GM23338 (cell line): ENCODE measurements at places on chromosomes 1 and 21.
A peak's percentile ranks its signal among the peaks of the same experiment; 100 is the strongest.

DNA sequence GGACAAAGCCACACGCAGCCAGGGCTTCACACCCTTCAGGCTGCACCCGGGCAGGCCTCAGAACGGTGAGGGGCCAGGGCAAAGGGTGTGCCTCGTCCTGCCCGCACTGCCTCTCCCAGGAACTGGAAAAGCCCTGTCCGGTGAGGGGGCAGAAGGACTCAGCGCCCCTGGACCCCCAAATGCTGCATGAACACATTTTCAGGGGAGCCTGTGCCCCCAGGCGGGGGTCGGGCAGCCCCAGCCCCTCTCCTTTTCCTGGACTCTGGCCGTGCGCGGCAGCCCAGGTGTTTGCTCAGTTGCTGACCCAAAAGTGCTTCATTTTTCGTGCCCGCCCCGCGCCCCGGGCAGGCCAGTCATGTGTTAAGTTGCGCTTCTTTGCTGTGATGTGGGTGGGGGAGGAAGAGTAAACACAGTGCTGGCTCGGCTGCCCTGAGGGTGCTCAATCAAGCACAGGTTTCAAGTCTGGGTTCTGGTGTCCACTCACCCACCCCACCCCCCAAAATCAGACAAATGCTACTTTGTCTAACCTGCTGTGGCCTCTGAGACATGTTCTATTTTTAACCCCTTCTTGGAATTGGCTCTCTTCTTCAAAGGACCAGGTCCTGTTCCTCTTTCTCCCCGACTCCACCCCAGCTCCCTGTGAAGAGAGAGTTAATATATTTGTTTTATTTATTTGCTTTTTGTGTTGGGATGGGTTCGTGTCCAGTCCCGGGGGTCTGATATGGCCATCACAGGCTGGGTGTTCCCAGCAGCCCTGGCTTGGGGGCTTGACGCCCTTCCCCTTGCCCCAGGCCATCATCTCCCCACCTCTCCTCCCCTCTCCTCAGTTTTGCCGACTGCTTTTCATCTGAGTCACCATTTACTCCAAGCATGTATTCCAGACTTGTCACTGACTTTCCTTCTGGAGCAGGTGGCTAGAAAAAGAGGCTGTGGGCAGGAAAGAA lies 8.1 kb downstream of the PSRC1 start:
- H3K4me1 ChIP-seq: peaks cover 16% of the 10 kb centered on the region
- H3K4me3 ChIP-seq: no peak overlapping the region
- H3K27ac ChIP-seq: peak overlapping the region; percentile 72; the same call in 1 of the 2 replicates
- no peak for DNase-seq
- peaks cover 7% of the 10 kb centered on the region; the same call in 1 of the 2 replicates for H3K36me3 ChIP-seq

DNA sequence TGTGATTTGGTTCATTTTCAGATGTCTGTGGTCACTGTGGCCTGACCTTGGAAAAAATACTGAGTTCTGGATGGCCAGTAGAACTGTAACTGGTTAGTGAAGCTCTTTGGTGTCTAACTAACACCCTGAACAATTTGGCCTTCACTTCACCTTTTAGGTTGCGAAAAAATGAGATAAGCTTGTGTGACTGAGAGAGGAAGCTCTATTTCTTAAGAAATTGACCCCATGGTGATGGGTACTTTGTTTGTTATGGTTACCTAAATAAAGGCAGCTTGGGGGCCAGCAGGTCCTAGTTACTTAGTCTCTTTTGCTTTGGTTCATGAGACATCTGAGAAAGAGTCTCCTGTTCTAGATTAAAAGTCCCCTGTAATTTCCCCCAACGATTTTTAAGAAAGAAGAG lies 181.6 kb downstream of the ZNF326 start:
- H3K27me3 ChIP-seq: no peaks in the 10 kb centered on the region
- H3K36me3 ChIP-seq: no peaks in the 10 kb centered on the region
- no peak overlapping the region for H3K27ac ChIP-seq
- peak; percentile 37 for DNase-seq
- H3K4me1 ChIP-seq: peaks cover under 1% of the 10 kb centered on the region; the same call in 1 of the 2 replicates

DNA sequence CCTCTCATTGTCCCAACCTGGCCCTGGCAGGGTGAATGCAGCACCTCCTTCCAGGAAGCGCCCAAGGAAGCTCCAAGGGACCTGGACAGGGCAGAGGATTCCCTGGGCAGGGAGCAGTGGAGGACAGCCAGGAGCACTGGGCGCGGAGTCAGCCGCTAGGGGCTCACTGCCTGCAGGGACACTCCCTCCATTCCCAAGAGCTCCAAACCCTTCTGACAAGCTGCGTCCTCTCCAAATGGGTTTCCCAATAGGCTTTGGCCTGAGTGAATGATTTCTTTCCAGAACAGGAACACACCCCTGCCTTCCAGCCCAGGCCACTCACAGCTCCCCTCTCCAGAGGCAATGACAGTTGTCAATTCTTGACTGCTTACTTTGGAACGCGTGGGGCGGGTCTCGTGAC lies 128.5 kb upstream of the EDN2 start:
- no peak overlapping the region for H3K27ac ChIP-seq
- H3K36me3 ChIP-seq: no peaks in the 10 kb centered on the region
- no peaks in the 10 kb centered on the region for H3K27me3 ChIP-seq
- no peak overlapping the region for H3K4me3 ChIP-seq
- no peaks in the 10 kb centered on the region for H3K4me1 ChIP-seq

GRCh38 chr1:219380463-219380862 lies 206.8 kb downstream of the LYPLAL1 start:
- no peak overlapping the region for H3K27ac ChIP-seq
- no peaks in the 10 kb centered on the region for H3K36me3 ChIP-seq
- no peak for DNase-seq

DNA sequence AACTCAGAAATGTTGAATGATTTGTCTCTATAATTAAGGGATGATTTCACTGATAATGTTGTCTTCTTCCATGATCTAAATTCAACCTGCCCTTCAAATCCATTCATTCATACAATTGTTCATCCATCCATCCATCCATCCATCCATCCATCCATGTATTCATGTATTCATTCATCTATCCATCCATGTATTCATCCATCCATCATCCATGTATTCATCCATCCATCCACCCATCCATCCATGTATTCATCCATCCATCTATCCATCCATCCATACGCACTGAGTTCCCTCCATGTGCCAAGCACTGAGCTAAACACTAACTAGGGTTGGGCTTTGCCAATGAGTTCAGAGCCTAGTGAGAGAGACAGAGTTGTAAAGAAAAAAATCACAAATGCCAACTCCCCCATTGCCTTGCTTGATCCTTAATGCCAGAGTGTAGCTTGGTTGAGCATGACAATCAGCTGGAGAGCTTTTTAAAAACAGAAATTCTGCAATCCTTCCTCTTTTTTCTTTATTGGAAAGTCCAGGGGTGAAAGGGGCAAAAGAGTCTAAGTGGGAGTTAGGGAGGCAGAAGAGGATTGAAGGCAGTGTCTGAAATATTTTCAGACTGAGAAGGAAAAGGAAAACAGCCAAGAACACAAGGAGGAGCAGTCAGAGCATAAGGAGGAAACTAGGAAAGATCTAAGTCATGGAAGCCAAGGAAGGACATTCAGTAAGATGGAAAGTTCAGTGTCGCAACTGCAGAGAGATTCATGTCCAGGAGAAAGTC lies 92.4 kb upstream of the ERG start:
- H3K27me3 ChIP-seq: no peaks in the 10 kb centered on the region
- DNase-seq: no peak
- peaks cover 9% of the 10 kb centered on the region; the same call in 1 of the 2 replicates for H3K4me1 ChIP-seq
- H3K27ac ChIP-seq: no peak overlapping the region

GRCh38 chr1:23424293-23425192 lies at the start of gene TCEA3:
TSS of gene TCEA3 (minus strand) at chr1:23424748. CDS start at chr1:23424633, 115 bp downstream.
- H3K36me3 ChIP-seq: no peaks in the 10 kb centered on the region
- peaks cover 4% of the 10 kb centered on the region; the same call in 1 of the 2 replicates for H3K4me1 ChIP-seq
- H3K4me3 ChIP-seq: peak within 1 kb of the TSS; percentile 67
- no peak within 1 kb of the TSS for H3K27ac ChIP-seq
- DNase-seq: peak; percentile 54

DNA sequence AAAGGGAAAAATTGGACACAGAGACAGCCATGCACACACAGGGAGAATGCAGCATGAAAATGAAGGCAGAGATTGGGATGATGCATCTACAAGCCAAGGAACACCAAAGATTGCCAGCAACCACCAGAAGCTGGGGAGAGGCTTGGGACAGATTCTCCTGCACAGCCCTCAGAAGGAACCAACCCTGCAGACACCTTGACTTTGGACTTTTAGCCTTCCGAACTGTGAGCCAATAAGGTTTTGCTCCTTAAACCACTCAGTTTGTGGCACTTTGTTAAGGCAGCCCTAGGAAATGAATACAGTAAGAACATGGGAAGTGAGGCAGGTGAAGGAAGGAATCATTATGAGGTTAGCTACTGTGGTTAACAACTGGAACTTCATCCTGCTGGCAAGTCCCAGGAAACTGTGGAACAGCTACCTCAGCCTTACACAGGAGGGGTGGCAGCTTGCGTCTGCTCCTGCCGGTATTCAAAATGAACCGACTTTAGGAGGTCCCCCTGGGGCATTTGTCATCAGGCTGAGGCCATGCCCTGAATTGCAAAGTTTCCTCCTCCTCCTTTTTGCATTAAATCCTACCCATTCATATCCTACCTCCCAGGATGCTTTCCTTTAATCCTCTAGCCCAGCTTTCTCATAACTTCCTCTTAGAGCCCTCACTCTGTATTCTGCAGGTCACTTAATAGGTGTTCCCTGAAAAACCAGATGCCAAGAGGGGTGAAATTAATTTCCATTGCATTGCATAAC lies 15.4 kb downstream of the CD247 start:
- H3K27ac ChIP-seq: no peak overlapping the region
- H3K36me3 ChIP-seq: no peaks in the 10 kb centered on the region
- peaks cover 15% of the 10 kb centered on the region for H3K4me1 ChIP-seq
- no peak overlapping the region for H3K4me3 ChIP-seq
- H3K27me3 ChIP-seq: no peaks in the 10 kb centered on the region
